CD4-positive, alpha-beta T cell treated with Interleukin-6 at 100 ng/mL for 8 hours (primary cell): ENCODE measurements at places on chromosomes 5 and 9.

DNA sequence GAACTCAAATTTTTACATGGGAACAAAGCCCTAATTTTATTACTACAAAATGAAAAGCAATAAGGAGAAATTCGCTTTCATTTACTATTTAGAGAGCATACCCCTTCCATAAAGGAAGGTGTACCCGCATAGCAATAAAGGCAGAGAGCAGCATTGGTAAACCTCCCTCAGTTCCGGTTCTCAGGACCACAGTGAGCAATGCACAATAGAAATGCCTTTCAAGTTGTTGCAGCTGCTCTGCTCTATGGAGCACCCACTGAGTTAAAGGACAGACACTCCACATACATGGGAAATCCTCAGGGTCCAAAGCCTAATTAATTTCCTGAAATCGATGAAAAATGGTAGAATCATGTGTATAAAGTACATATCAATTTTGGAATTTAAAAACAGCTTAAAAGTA, 89.9 kb upstream of the MPDZ start:
- no peak for DNase-seq

- no peak for DNase-seq
Measured at GRCh38 chr5:174581894-174582293, 142.5 kb upstream of the MSX2 start.

DNA sequence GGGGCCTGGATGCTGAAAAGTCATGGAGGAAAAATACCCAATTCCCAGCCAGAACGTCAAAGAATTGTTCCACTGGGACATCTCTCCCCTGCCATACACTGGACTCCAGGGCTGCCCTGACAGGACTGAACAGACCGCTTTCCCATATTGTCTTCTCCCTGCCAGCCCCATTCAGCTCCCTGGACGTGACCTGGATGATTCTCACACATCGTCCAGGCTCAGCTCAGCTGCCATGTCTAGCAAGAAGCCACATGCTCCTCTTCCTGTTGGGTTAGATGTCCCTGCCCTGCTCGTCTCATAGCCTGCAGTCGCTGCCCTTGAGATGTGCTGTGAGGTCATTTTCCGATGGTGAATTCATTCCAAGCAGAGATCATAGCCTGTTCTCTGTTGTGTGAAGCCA, 37.4 kb downstream of the FOXI1 start:
- no peak for DNase-seq

DNA sequence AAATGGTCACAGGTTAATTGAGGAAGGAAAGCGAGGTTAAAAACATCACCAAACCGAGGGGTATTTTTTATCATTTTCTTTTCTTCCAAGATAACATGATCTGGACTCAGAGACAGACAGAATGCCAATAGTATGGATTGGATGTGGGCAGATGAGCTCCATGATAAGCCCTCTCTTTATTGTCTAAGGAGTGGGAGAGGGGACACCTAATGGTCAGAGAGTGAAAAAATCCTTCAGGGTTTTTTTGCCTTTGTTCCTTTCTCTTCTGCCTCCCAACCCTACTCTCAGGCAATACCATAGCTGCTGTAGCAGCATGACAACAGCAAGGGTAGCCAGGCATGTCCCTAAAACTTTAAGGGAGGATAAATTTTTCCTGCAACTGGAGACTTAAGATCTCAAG, 94.7 kb downstream of the DIRAS2 start:
- no peak for DNase-seq

- DNase-seq, result no peak
Measured at GRCh38 chr5:127820910-127821553, 117.8 kb downstream of the CCDC192 start.
